Stimulated activated CD4-positive, alpha-beta T cell treated with anti-CD3 and anti-CD28 coated beads, Interleukin-4, amount 100 ng/mL, for 24 hours (primary cell): ENCODE measurements at places on chromosomes 7 and 10.

DNA sequence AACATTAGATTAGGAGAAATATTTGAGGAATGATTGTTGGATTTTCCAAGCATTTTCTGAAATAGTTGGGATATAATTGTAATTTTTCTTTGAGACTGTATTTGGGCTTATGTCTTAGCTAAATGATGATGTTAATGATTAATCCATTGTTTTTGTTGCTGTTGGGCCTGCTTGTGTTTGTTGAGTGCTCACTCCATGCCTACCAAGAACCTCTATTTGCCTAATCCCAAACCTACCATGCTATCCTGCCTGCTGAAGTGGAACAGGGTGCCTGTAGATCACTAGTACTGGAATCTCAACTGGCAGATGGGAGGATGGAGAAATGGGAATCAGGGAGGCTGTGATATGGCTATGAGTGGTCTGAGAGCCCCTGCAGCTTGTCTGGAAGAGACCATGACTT, 565.5 kb downstream of the SORCS3 start:
- DNase-seq, result no peak

DNA sequence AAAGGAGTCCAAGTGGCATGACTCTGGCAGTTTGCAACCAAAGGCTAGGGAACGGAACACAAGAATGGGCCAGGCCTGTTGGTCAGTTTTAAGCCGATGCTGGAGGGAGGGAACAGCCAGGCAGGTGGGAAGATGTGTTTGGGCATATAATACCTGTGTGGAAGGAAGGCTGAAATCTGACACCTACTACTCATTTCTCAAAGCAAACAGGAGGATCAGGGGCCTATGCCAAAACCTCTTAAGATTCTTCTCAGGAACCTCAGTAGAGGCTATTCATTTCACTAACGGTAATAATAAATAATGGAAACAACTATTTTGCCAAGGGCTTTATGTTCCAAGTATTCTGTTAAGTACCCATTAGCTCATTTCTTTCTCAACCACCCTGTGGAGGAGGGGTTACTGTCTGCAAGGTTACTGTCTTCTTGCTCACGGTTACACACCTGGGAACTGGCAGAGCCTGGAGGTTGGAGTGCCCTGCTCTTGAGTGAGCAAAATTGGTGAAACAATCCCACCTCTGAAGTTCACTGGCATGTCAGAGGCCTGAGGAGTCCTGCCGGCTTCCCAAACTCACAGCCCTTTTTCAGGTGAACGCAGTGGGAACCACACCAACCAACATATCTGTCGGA, 35.5 kb downstream of the GOT1 start:
- no peak for DNase-seq

GRCh38 chr7:156659961-156660360, 19.4 kb downstream of the RNF32 start:
- DNase-seq, result no peak

- DNase-seq, result no peak
Measured at GRCh38 chr10:27799046-27799445, 53.4 kb upstream of the MKX start.

- DNase-seq, result no peak
Measured at GRCh38 chr10:104304927-104305326, 33.3 kb downstream of the ITPRIP start.

GRCh38 chr7:114922026-114922651, at the start of gene MDFIC:
TSS of gene MDFIC (plus strand) at chr7:114922094. CDS start at chr7:114923034, 940 bp downstream.
- DNase-seq, result peak; percentile 73

DNA sequence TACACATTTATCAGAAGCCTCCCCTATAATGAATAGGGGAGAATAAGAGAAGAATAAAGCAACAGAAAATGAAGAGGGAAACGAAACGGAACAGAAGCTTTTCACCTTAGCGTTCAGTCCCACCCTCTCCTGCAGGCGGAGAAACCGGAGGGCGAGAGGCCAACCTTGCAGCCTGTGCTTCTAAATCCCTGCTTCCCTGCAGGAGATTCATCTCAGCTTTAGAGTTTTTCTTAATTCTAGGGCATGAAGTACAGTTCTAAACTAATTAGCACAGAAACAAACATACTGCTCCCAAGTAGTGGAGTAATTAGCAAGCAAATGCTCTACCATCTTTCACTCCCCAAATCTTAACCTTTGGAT, 107.2 kb downstream of the CUBN start:
- no peak for DNase-seq

GRCh38 chr7:39530971-39531370, 35.2 kb upstream of the YAE1 start:
- no peak for DNase-seq

GRCh38 chr10:48305905-48306264, 592 bp upstream of the MAPK8 start:
- DNase-seq, result no peak

DNA sequence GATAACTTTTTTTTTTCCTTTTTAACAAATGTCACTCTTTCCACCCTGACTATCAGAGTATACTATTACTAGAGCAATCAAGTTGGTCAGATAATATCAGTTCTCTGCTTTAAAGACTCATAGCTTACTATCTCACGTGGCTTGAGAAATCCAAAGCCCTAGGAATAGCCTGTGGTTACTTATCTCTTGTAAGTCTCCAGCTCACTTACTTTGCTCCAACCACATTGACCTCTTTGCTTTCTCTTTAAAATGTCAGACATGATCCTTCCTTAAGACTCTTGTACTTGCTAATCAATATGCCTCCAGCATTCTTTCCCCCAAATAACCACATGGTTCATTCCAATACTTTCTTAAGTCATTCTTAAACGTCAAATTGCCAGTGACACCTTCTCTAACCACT, 1292.2 kb downstream of the REEP3 start:
- DNase-seq, result no peak

DNA sequence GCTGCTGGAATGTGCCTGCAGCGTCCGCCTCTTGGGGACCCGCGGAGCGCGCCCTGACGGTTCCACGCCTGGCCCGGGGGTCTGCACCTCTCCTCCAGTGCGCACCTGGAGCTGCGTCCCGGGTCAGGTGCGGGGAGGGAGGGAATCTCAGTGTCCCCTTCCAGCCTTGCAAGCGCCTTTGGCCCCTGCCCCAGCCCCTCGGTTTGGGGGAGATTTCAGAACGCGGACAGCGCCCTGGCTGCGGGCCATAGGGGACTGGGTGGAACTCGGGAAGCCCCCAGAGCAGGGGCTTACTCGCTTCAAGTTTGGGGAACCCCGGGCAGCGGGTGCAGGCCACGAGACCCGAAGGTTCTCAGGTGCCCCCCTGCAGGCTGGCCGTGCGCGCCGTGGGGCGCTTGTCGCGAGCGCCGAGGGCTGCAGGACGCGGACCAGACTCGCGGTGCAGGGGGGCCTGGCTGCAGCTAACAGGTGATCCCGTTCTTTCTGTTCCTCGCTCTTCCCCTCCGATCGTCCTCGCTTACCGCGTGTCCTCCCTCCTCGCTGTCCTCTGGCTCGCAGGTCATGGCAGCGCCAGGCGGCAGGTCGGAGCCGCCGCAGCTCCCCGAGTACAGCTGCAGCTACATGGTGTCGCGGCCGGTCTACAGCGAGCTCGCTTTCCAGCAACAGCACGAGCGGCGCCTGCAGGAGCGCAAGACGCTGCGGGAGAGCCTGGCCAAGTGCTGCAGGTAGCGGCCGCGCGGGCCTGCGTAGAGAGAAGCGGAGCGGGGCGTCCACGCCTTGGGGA, 645 bp downstream of the SLC26A4 start:
- peak; percentile 47 for DNase-seq
